ENCODE measurements at places on chromosomes 11 and 22.

GRCh38 chr11:17529844-17530185 is 14.4 kb downstream of the USH1C start:
- no peak for DNase-seq

GRCh38 chr11:125393331-125393730 is 102.7 kb downstream of the FEZ1 start:
- no peak for DNase-seq

DNA sequence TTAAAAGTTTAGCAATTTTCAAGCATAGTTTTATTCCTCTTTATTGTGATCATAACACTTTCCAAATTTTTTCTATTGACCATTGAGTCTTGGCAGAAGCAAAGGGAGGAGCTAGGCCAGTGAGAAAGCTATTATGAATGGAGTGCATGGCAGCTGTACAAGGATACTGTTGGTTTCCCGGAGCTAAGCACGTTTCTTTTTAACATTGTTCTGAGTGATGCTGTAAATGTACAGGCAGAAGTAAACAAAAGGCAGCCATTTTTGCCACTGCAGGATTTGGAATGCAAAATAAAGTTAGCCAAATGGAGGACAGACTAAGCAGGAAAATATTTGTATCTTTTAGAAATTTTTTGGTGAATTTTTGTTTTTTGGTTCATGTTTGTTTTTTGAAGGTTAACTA is 16.2 kb downstream of the CBL start:
- DNase-seq: peak; percentile 15

GRCh38 chr11:97557399-97557798 is 1167.6 kb downstream of the JRKL start:
- no peak for DNase-seq

DNA sequence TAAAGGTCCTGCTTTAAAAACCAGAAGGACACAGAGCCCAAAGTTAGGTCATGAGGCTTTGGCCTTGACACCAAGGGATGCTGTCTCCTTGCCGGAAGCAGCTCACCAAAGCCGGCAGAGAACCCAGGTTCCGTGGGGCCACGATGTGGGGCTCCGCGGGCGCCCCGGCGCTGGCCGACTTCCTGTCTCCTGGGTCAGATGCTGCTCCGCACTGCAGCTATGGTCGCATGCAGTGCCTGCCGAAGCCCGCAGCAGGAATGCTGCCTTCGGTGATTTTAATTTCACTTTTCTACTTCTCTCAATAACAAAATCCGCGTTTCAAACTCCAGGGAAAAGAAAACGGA is 454 bp upstream of the OTUB1 start:
- no peak for DNase-seq

GRCh38 chr11:95728790-95729189 is 60.8 kb downstream of the FAM76B start:
- no peak for DNase-seq

DNA sequence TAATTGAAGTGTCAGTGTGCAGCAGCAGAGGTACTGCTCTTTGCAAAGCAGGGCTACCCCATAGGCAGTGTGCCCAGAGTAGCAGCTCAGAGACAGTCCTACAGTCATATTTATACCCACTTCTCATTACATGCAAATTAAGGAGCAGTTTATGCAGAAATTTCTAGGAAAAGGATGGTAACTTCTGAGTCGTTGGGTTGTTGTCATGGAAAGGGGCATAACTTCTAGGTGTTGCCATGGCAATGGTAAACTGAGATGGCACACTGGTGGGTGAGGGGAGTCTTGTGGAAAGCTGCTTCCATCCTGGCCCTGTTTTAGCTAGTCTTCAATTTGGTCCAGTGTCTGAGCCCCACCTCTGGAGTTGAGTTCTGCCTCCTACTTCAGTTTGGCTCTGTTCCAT is 77.4 kb downstream of the MN1 start:
- DNase-seq: no peak

DNA sequence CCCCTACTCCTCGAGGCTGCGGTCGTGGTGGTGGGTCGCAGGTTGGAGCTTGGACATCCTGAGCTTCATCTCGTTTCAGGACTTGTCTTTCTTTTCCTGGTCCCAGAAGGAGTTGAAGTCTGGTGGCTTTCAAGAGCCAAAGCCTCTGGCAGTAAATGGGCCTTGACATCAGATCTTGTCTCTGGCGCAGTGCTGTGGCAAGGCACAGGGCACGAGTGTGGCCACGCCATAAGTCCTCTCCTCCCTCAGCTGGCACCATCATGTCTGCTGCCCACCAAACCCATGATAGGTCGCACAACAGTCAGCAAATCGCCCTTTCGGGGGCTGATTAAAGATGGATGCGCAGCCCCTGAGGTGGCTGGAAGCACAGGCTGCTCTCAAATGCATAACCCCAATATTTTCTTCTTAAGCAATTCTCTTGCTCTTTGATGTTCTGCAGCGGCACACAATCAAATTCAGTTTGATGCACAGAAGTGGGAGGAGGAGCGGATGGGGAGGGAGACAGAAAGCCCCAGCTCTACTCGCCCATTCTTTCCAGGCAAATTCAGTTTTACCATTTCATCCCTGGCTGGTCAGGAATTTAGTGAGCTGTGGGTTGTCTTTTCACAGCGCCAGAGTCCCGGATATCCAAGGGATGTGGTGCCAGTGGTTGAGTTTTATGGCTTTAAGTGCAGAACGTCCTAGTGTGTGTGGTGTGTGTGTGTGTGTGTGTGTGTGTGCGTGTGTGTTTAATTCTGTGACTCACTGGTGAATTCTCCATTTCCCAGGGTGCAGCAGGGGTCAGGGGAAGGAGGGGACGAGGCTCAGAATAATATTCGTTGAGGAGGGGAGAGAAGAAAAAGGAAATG is 162.0 kb downstream of the DSCAML1 start:
- DNase-seq: peak; percentile 67

DNA sequence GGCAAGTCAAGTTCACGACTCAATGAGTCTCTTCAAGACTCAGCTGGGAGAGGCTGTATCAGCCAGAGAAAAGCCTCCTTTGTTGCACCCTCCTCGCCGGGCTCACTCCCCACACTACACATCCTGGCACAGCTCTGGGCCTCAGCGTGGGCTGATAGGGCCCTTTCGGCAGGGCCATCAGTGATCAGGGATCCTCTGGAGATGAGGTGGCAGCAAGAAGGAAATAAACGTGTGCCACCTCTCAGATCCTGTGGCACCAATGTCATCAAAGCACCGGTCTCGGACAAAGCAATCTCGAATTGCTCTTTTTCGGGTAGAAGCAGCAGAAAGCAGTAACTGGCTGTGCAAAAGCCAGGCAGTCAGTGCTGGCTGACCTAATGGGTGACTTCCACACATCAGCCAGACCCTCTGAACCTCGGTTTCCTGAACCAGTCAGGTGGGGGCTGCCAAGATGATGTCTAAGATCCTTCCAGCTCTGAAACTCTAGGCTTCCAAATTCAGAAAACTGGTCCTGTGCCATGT is 2.1 kb downstream of the EHD1 start:
- DNase-seq: no peak

DNA sequence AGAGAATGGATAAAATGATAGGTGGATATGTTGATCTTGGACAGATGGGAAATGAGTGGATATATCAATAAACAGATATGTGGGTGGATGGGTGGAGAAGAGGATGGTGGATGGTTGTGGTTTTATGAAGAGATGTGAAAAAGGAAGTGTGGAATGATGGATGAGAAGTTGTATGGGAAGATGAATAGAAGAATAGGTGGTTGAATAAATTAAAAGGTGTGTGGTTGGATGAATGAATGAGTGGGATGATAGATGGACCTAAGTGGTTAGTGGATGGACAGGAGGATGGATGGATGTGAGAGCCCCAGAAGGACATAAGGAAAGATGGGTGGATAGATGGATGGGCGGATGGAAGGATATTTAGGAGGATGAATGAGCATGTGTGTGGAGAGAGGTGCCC is 913 bp upstream of the CD44 start:
- no peak for DNase-seq

GRCh38 chr11:76662656-76663485 is 7.7 kb downstream of the LRRC32 start:
- DNase-seq: no peak

- DNase-seq: no peak
Observed at GRCh38 chr11:110454609-110455008, 24.9 kb downstream of the FDX1 start.

DNA sequence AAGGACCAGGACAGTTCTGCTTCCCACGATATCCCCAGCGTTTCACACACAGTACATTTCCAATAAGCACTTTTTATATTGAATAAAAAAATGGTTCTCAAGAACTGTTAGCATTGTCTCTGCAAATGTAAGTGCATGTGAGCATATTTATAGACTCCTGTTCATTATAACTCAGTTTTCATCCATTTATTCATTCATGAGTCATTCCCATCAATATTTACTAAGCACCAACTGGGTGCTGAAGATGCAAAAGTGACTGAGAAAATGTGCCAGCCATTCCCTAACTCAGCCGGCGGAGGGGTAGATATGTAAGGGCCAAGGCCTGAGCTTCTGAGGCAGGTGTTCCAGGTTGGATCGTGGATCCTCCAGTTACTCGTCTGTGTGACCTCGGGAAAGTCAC is 64.8 kb downstream of the CACNG2 start:
- DNase-seq: no peak

GRCh38 chr22:46433318-46433717 is 97.8 kb downstream of the TRMU start:
- no peak for DNase-seq

- DNase-seq: no peak
Observed at GRCh38 chr22:44855855-44856254, 103.5 kb downstream of the ARHGAP8 start.

- DNase-seq: no peak
Observed at GRCh38 chr11:7495882-7496551, 10.7 kb downstream of the OLFML1 start.

GRCh38 chr11:128642571-128642970 is 51.3 kb upstream of the FLI1 start:
- DNase-seq: no peak

DNA sequence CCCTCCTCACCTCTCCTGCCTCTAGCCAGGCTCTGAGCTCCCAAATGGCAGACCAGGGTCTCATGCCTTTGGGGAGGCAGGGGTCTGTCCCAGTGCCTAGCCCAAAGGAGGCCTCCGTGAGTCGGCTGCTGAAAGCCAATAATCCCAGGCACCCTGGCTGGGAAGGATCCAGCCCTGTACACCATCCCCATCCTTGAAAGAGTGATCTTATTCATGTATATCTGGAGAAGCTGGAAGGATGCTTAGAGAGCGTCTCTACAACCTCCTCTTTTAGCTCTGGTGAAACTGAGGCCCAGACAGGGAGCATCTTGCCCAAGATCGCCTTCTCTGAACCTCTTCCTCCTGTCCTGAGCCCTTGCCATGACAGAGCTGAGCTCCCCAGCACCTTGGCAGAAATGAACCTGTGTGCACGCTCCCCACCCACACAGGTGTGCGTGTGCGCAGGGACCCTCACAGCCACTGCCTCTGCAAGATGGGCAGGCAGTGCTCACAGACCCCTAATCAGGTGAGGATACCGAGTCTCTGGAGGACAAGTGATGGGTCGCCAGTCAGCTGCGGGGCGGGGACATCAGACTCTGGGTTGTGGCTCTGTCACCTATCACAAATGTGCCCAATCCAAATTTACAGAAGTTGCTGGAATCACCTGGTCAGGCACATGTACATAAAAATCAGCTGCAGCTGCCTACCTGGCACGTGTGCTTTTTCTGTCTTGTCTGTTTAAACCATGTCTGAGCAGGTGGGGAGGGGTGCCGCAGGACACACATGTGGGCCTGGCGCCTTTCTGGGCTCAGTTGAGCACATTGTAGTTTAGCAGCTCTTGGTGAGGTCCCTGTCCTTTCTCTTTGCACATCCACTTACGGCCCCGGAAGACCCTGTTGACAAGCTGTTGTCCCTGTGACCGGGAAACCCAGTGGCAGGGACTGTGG is 49.3 kb upstream of the WNT7B start:
- DNase-seq: no peak

DNA sequence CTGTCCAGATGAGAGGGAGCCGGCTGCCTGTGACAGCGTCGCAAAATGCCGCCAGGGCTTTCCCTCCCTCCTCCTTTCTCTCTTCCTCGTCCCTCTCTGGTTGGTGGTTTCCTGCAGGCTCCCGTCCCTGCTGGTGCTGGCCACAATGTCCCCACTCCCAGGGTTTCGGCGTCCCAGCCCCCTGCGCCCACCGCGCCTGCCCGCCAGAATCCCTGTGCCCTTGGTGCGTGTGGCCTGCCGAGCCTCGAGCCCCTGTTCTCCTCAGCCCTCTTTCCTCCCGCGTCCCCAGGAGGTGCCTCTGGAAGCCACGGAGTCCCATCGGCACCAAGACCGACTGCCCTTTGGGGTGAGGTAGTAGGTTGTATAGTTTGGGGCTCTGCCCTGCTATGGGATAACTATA is 37.9 kb upstream of the PPARA start:
- no peak for DNase-seq

DNA sequence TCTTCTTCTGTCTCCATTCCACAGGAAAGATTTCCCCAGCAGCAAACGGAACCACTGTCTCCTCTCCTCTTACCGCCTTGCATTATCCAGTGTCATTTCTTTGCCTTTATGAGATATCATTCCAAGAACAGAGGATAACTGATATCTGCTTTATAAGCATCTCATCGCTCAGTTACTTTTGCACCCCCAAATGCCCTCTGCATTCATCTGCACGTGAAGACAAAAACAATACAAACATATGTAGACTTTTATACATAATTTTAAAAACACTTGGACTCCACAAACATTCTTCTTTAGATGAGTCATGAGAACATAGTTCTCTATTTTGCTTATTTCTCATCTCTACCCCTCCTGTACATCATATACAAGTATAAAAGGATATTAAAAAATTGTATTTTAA is 512 bp upstream of the OR51T1 start:
- no peak for DNase-seq

DNA sequence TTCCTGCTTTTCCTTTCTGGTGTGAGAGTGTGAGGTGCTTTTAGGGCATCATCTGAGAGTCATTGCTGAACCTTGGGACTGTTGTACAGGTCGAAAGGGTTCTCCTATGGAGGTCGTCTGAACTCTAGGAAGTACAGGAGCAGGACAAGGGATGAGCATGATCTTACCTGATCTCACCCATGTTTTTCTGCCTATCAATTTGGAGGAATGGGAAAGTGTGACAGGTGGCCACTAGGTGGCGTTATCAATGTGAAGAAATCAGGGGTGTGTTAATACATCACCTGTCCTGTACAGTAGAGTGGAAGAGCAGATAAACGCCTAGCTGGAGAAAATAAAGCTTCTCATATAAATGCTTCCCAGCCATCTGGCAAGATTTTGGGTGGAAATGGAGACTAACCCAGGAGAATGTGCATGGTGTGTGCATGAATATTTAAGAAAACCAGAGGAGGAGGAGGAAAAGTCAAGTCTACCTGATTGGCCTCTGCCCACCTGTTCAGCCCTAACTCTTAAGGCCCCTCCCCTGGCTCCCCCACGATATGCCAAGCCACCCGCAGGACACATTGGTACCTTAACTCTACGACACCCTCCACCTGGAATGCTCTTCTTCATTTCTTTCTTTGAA is 72.0 kb upstream of the NARS2 start:
- DNase-seq: no peak
